A549 treated with CpdA at 1 μM for 4 hours (cell line): ENCODE measurements at places on chromosomes 5 and 9. TPM values are rescaled to one million over a fixed set of nuclear protein-coding genes. Genes with fewer than 3 reads are reported as not detected.

FBN2 gene
- total RNA-seq, result 12.7 to 18.5 TPM (median 17.3 TPM) in 5 replicates

RARS1 gene
- 93.8 to 126 TPM (median 100 TPM) in 5 replicates for total RNA-seq

SYNPO gene
- 25.3 to 32.6 TPM (median 29.7 TPM) in 5 replicates for total RNA-seq

CDH12 gene
- total RNA-seq, result not detected in 5 replicates

GHR gene
- 0.01 to 0.05 TPM in 2 of 5 replicates, not detected in the others for total RNA-seq

C8G gene
- total RNA-seq, result 0.54 to 1.9 TPM (median 1.2 TPM) in 5 replicates

PAIP1 gene
- 102 to 127 TPM (median 112 TPM) in 5 replicates for total RNA-seq

KIAA1191 gene
- total RNA-seq, result 65.0 to 78.5 TPM (median 70.0 TPM) in 5 replicates

ANKRD18A gene
- total RNA-seq, result 6.6 to 15.7 TPM (median 10.5 TPM) in 5 replicates

AIF1L gene
- 1.2 to 1.4 TPM (median 1.3 TPM) in 5 replicates for total RNA-seq

COL15A1 gene
- total RNA-seq, result 0.25 to 0.36 TPM (median 0.28 TPM) in 5 replicates

PCDHB4 gene
- 0.03 to 0.09 TPM (median 0.06 TPM) in 4 of 5 replicates, not detected in the other for total RNA-seq

C5orf63 gene
- 3.3 to 4.4 TPM (median 3.7 TPM) in 5 replicates for total RNA-seq

RIC1 gene
- total RNA-seq, result 8.6 to 13.2 TPM (median 11.0 TPM) in 5 replicates

OR5C1 gene
- not detected in 5 replicates for total RNA-seq

ANKRD20A1 gene
- 0.28 to 1.9 TPM (median 0.84 TPM) in 5 replicates for total RNA-seq

DMGDH gene
- total RNA-seq, result 0.27 TPM in 1 of 5 replicates, not detected in the others

FBP1 gene
- not detected in 5 replicates for total RNA-seq

IFNA21 gene
- not detected in 5 replicates for total RNA-seq

VCP gene
- total RNA-seq, result 288 to 309 TPM (median 299 TPM) in 5 replicates
